ENCODE measurements at places on chromosomes 7 and 10. TPM values are rescaled to one million over a fixed set of nuclear protein-coding genes. Genes with fewer than 3 reads are reported as not detected.

GRCh38 chr7:20153567-20153966, 63.6 kb downstream of the MACC1 start:
- no peak for DNase-seq

Gene GSTO2
- 0.45 TPM for total RNA-seq

Gene FOXK1
- total RNA-seq, result 30.2 TPM

DNA sequence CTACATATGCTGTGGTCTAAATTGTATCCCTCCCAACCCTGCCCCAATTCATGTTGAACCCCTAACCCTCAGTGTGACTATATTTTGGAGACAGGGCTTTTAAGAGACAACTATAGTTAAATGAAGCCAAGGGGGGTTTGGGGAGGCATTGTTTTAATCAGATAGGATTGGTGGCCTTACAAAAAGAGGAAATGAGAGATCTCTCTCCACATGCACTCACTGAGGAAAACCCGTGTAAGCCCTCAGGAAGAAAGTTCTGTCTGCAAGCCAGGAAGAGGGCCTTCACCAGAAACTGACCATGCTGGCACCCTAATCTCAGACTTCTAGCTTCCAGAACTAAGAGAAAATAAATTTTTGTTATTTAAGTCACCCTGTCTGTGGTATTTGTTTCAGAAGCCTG, 276.7 kb downstream of the KIF20B start:
- DNase-seq, result no peak

Gene EBF3
- total RNA-seq, result 28.6 TPM

GRCh38 chr7:134176037-134176350, 48.9 kb downstream of the LRGUK start:
- DNase-seq, result no peak

DNA sequence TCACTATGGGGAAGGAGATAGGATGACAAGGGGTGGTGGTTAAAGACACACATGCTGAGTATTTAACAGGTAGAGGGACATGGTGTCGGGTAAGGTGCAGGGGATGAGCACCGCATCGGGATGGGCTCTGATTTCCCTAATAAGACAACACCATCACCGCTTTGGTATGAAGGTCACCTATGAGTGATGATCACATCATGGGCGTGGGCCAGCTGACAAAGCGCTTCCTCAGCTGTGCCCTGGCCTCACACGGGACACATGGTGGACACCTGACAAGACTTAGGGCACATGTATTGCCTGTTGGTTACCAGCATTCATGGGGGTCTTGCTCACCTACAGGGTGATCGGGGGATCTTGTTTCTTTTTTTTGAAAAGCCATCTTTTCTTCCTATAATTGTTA, 12.8 kb downstream of the C7orf57 start:
- no peak for DNase-seq

DNA sequence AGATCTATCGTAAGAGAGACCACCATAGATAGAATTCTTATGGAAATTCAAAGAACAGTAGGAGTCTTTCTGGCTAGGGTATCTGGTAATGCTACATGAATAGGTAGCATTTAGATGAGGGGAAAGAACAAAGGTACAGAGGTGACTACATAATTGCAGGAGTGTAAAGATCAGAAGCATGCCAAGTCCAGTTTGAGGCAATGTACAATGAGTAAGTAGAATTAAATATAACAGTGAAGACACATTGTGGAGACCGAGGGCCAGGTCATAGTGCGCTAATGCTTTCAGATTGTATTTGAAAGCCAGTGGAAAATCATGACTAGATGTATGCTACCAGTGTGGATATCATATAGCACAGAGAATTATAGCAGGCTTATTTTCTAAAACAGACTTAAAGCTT, 1611.6 kb upstream of the LRRTM3 start:
- DNase-seq, result no peak

Gene ELFN1
- total RNA-seq, result 3.7 TPM
